T1000 (cell line): ENCODE measurements at places on chromosomes 2 and 18.
A peak's percentile ranks its signal among the peaks of the same experiment; 100 is the strongest.

- DNase-seq = no peak
These were observed 2.0 kb downstream of the MFSD6 start for GRCh38 chr2:190410166-190410565.

DNA sequence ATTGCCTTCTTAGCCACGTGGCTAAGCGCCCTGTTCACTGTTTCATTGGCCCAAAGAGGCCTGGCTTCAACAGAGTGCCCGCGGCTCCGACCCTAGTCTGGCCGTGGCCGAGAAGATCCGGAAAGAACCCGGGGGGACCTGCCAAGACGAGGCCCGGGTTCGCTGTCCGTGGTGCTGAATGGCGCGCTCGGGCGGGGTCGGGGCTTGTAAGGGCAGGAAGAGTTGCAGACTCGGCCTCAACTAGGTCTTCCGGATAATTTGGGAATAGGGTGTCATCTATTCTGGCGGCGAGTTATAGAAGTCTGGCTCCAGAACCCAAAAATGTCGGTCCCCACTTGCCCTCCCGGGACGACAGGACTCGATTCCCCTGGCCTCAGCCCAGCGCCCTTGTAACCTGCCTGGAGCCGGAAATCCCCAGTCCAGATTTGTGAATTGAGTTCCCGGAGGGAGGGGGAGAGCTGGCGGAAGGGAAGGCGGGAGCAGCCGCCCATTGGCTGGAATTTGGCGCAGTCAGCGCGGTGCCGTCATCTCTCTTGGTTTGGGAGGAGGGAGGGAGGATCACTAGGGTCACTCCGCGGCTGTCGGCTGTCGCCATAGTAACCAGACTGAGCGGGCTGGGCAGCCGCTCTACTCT lies 3.5 kb downstream of the CDK5R2 start:
- DNase-seq = peak; percentile 24

GRCh38 chr18:58947136-58947732 lies 82.6 kb downstream of the ZNF532 start:
- no peak for DNase-seq

DNA sequence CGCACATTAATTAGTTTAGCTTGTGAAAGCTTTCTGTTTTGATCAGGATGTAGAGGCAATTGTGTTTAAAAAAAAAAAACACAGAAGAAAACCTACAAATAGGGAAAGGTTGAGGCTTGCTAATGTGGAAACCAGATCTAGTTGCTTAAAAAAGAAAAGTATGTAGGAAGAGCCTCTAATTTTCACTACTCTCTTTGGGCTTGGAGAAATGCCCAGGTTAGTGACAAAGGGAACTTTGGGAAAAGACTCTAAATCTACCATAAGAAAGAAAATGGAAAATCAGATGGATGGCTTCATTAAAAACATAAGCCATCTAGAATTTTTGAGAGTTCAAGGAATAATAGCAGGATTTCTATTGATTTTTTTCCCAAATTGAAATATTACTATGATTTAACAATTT lies 47.3 kb upstream of the SLC38A11 start:
- no peak for DNase-seq

- DNase-seq = no peak
These were observed 84.1 kb downstream of the CTIF start for GRCh38 chr18:48622911-48623431.

- no peak for DNase-seq
These were observed 30.5 kb downstream of the PREPL start for GRCh38 chr2:44330801-44331200.

GRCh38 chr18:75003764-75004690 lies 204.9 kb downstream of the PTGR3 start:
- no peak for DNase-seq

- no peak for DNase-seq
These were observed 6.1 kb upstream of the CYRIA start for GRCh38 chr2:16671760-16672159.

GRCh38 chr2:187138265-187138664 lies 289.3 kb upstream of the ZSWIM2 start:
- DNase-seq = no peak

DNA sequence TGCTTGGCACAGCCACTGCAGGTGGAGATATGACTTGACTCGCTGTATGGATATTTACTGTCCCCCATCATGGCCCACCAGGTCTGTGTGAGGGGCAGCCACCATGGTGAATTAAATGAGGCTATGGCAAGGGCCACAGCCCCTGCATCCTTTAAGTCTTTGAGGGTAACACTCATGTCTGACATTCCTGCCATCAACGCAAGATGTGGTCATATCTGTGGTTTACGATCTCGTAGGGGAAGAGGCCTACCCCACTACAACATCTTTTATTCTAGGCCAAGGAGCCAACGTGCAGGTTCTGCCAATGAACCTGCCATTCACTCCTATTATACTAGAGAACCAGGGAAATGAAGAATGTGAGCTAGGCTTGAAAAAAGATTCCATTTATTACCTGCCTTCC lies 381.6 kb upstream of the ID2 start:
- DNase-seq = no peak

DNA sequence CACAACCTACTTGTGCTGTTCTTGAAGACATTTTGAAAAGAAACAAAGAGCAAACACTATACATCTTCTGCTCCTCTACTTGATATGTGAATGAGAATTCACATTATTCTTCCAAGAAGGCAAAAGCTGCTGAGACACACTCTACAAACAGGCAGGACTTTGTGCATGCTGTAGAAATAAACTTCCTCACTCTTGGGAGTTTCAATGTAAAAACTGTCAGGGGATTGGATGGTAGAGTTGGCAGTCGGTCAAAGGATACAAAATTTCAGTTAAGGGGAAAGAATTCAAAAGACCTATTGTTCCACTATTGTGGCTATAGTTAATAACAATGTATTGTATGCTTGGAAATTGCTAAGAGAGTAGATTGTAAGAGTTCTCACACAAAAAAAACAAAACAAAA lies 196.3 kb downstream of the MC4R start:
- no peak for DNase-seq

DNA sequence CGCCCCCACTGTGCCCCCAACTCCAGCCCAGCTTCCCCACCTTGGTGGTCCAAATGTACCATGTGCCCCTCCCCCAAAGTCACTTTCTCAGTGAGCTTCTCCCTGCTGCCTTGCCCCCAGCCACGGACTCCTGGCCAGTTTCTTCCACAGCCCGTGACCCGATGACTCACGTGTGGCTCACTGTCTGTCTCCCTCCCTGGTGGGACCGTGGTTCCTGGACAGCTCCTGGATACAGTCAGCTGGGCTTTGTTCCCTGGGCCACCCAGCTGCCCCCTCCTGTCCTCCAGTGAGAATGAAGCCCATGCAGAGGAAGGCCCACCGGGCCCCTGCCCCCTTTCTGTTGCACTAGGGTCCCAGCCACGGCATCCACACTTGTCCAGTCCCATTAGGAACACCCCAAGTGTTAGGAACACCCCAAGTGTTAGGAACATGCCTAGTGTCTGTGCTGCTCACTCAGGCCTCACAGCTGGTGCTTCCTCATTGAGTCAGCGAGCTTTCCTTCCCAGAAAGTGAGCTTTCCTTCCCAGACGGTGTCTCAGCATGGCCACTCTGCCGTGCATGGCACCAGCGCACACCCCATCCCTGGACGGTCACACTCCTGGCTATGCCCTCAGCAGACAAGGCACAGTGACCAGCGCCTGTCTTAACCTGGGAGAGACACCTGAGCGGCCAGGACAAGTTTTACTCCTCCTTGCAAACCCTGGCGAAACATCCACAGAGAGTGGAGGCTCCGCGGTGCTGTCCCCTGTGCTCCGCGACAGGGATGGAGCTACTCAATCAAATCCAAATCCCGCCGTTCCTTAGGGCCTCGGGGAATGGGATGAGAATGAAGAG lies 44.8 kb upstream of the CTDP1 start:
- DNase-seq = no peak

DNA sequence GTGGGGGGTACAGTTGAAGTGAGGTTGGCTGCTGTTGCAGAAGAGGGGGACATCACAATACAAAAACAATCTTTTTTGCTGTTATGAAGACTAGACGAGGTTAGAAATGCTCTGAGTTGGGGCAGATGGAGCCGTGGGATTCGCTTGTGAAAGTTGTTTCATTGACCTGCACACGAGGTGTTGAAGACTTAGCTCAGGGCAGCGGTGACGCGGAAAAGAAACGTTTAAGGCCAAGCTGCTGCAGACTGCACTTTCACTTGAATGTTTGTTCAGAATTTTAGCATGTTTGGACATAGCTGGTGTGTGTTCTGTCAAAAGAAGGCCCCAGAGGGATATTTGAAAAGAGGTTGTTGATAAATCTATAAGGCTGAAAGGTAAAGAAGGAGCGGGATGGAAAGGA lies 46.3 kb downstream of the MTCL1 start:
- no peak for DNase-seq

DNA sequence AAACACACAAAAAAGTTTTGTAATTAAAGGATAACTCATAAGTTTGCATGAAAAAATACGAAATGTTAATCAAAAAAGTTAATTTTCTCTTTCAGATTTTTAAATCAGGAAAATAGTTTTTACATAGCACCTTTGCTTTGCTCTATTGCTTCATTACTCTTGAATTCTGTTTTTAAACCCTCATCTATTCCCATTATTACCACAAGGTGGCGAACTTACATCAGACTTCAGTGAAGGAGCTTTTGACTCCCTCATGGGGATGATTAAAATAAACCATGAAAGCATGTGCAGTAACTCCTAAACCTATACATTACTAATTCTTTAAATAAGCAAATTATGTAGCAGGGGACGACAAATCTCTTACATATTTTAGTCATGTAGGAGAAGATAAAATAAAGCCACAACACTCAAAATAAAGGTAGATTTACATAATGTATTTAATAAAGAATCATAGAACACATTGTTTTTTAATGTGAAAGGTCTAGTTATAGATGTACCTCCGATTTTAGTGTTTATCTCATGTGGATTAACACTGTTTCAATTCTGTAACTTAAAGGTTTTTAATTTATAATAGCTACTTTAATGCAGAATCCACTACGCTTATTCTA lies 105.2 kb downstream of the NETO1 start:
- DNase-seq = no peak

- no peak for DNase-seq
These were observed 877.6 kb downstream of the SLC4A3 start for GRCh38 chr2:220504938-220505503.

- DNase-seq = no peak
These were observed 15.1 kb upstream of the DYTN start for GRCh38 chr2:206733341-206733740.

- DNase-seq = no peak
These were observed 37.2 kb upstream of the HPCAL1 start for GRCh38 chr2:10265329-10266132.

- DNase-seq = no peak
These were observed 96.4 kb downstream of the CERS6 start for GRCh38 chr2:168552450-168552856.

- DNase-seq = no peak
These were observed 46.0 kb upstream of the FAM110C start for GRCh38 chr2:92326-92725.

DNA sequence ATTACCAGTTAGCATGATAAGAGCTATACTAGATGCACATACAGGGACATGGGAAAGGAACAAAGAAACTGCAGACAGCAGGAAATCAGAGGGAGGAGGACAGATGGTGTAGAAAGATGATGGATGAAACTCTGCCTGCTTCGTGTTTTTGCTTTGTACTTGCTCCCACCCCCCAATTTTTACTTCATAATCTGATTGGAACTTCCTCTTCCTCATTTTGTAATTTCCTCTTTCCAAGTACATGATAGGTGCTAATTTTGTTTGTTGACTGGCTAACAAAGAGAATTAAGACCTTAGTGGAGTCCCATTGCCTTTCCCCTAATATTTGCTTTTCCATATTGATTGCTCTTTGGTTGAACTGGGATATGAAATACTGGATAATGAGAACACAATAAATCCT lies 76.0 kb upstream of the PELI1 start:
- DNase-seq = no peak
